ENCODE measurements at places on chromosomes 11 and 22.

GRCh38 chr11:69449320-69450063 is 32.0 kb upstream of the LINC01488 start:
- DNase-seq = no peak

DNA sequence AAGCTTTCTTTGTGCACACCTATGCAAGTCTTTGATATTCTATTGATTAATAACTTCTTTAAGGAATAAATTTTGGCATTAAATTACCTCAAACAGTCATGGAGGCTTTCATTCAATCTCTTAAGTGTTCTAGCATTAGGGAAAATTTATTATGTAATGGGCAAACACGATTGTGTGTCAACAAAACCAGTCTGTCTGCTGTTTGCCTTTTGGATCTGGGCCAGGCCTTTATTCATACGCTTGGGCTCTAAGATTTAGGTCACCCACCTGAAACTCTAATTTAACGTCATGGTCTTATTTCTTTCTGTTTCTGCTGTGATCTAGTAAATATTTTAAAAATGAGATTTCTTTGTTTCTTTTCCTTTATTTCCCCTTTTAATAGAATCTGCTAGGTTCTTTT is 1270.6 kb downstream of the LRRC4C start:
- no peak for DNase-seq

DNA sequence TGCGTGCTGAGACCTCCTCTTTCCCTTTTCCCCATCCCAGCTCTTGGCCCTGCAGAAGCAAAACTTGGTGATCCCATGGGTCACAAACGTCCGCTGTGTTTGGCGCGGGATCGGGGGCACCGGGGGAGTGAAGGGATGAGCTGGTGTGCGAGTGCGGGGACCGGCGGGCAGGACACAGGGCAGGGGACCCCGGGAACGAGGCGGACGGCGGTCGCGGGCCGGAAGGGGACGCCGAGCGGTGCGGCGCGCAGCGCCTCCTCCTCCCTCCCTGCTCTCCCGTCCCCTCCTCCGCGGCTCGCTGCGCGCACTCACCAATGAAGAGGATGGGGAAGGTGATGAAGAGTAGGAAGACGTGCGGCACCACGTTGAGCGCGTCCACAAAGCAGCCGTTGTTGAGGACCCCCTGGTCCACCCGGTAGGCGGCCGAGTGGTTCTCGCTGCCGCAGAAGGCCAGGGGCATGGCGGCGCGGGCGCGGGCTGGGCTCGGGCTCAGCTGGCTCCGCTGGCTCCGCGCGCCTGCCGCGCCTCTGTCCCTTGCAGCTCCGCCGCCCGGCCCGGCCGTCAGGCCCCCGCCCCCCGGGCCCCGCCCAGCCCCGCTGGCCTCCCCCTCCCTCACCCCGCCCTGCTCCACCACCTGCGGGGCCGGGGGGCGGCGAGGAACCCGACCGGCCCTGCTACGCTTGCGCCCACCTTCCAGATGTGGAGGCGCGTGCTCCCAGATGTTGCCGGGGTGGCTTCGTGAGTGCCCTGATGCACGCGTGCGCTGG is at the start of gene ABCC8:
TSS of gene ABCC8 (minus strand) at position 529 of the 767 bp plus-strand sequence. CDS start at position 460, 69 bp downstream.
- no peak for DNase-seq

DNA sequence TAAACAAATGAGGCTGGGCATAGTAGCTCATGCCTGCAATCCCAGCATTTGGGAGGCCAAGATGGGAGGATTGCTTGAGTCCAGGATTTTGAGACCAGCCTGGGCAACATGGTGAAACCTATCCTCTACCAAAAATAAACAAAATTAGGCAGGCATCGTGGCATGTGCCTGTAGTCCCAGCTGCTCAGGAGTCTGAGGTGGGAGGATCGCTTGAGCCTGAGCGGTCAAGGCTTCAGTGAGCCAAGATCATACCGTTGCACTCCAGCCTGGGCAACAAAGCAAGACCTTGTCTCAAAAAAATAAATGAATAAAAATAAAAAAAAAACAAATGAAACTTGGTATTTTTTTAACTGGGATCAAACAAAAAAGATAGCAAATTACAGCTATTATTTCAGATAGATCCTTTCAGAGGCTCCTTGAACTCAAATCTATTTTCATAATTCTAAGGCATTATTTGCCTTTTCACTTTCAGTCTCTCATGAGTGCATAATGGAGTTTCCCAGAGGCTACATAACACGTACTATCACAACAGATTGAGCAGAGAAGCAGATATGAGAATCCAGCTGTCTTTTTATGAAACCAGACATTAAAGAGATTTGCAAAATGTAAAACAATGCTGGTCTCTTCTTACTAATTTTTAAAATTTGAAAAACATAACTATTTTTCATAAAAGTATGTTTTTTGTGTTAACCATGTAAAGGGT is 23.1 kb downstream of the DDIAS start:
- no peak for DNase-seq

DNA sequence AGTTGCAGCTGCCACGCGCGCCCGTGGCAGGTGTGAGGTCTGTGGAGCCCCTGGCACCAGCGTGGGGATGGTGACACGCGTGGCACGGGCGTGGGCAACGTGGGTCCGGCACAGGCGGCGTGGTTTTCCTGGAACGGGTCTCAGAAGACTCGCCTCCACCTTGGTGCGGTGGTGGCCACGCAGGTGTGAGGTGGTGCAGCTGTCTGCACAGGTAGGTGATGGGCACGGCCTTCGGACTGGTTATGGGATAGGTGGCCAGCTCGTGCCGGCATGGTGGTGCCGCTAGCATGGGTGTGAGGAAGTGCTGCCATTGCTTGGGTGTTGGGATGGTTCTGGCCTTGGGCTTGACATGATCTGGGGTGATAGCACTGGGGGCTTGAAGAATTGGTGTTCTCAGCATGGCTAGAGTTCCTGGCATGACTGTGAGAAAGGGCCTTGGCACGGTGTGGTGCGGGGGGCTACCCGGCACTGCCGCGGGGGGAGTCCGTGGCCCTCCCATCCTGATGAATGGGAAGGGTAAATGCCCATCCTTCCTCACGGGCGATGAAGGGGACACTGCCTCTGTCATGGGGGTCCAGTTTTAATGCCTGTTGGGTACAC is 531 bp downstream of the DAGLA start:
- no peak for DNase-seq

- peak; percentile 13 for DNase-seq
Observed at GRCh38 chr22:32619614-32620426, 145.2 kb downstream of the FBXO7 start.

DNA sequence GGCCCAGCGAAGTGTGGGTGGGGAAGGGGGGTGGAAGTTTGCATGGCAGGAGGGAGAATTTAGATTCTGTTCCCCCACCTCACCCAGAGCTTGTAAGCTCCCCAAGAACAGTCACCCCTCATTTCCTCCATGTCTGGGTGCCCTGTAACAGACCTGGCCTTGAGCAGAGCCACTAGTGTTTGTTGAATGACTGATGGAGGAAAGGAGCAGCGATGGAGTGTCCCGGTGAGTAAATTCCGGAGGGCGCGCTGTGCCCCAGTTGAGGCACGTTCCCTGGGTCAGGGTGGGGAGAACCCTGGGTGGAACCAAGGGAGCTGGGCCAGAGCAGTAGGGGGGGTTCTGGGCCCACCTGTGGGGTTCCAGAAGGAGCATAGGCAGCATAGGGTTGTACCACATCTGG is 827 bp downstream of the NAALADL1 start:
- no peak for DNase-seq

- no peak for DNase-seq
Observed at GRCh38 chr11:8375460-8375859, 111.8 kb upstream of the LMO1 start.

GRCh38 chr11:14583252-14584034 is 60.2 kb upstream of the PDE3B start:
- DNase-seq = no peak

DNA sequence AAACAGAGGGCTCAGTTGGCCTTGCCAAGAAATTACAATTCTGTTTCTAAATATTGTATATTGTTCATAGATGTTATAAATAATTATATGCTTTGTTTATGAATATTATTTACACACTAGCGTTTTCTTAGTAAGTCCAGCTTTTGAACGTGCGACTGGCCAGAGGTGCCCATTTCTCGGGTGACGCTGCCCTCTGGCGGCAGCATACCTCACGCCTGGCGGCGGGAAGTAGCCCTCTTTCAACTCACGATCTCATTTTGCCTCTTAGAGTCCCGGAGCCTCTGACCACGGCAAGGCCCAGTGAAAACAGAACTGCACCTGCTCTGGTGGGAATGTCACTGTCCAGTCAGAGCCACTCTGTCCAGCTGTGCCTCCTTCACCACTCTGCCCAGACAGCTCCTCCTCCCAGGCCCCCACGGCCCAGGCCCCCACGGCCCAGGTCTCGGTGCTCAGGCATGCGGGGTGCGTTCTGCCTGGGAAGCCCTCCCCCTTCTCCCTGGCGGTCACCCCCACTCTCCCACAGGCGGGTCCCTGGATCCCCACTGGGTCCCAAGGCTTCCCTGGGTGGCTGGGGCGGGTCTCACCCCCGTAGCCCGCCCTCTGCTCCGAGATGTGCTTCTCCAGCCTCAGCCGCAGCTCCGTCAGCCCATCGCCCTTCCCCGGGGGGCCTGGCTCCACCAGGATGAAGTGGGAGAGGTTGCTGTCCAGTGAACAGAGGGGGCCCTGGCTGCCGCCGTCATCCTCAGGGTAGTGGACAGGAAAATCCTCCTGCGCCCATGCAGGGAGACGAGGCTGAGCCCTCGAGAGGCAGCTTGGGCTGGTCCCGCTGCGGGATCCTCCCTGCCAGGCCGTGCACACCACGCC is 19.3 kb downstream of the TSSC4 start:
- peak; percentile 18 for DNase-seq

DNA sequence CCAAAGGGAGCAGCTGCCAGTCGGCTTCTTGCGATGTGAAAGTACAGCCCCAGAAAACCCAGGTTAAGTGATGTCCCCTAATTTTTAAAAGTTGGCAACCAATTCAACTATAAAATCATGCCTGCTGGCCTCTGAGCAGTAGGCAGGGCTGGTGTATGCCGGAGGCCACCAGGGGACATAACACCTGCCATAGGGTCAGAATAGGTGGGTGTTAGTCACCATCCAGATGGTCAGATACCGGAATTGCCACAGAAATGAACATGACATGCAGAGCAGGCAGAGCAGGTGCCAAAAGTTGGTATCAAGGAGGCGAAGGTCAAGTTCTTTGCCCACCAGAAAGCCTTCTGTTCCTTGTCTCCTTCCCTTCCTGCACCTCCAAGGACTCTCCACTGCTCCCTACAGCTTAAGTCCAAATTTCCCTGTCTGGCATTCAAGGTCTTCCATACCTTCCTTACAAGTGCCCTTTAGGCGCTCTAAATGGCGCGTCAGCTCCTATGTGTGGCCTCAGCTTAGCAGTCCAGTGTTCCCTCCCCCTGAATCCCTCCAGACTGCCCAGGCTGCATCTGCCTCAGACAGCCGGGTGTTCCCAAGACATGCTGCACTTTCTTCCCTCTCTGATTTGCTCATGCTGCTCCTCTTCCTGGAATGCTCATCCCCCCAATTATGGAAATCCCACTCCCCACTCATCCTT is 45.1 kb downstream of the PTPRJ start:
- no peak for DNase-seq

- no peak for DNase-seq
Observed at GRCh38 chr11:93117565-93117964, 80.2 kb downstream of the SLC36A4 start.

GRCh38 chr11:3106736-3107524 is 49.7 kb upstream of the CARS1 start:
- no peak for DNase-seq

DNA sequence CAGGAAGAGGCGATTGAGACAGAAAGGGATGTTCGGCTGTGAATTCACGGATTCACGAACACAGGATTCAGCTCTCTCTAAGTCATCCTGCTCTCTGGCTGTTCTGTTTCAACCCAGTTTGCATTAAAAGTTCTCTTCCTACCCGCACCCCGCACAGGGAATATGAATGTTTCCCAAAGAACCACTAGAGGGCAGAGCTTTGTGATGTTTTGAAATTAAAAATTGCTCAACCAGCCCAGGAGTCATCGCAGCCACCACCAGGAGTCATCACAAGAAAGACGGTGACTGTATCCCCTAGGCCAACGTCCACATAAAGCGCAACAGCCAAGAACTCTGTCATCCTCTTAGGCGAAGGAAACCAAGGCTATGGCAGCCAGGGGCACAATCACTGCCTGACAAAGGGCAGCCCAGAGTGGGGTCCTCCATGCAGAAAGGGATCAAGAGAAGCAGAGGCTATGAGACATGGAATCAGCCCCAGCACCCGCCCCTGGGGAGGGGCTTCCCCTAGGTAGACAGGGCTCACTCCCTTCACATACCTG is 122.4 kb downstream of the WT1 start:
- DNase-seq = peak; percentile 51

- DNase-seq = no peak
Observed at GRCh38 chr22:49568751-49569285, 258.9 kb downstream of the BRD1 start.

GRCh38 chr11:70500076-70500847 is 101.9 kb downstream of the CTTN start:
- DNase-seq = no peak

DNA sequence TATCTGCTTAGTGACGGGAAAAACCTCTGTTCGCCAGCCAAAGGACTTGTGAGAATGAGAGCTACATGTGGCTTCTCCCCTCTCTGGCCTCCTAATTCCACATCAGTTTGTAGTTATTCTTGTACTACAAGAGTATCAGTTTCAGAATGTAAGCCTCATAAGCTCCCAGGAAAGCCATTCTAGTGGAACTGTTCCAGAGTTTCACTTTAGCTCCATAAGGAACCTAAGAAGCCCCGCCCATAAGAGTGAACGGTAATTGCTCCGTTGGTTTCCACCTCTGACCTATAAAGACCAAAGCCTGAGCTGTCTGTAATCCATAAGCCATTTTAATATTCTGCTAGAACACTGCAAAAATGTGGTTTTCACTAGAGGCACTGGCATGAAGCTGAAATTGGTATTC is 53.0 kb downstream of the SIK3 start:
- DNase-seq = peak; percentile 21

DNA sequence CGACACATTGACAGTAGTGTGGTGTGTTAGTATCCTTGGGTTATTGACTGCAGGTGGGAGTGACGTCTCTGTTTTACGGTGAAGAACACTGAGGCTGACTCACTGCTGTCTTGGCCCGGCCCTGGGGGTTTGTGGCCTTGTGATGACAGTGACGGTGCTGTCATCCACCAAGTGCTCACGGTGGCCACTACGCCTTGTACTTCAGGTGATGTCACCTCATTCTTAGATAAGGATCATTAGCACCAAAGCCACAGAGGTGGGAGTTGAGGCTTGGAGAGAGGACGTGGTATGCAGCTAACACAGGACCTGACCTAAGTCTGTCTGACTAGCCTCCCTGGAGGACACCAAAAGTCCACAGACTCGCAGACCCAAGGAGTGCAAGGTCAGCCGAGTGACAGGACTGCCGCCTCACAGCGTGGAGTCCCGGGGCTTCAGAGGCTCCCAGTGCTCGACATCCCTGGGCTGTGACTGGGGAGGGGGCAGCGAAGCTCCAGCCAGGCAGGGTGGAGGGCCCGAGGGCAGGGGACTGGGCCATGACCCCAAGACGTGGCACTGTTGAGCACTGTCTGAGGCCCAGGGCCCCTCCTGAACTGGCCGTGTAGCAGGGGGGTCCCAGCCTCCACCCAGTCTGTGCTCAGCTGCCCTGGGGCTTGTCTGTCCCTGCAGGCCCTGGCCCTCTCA is 56.5 kb downstream of the NAT10 start:
- no peak for DNase-seq

All from foreskin keratinocyte (primary cell).